ENCODE measurements at places on chromosomes 5 and 9.

DNA sequence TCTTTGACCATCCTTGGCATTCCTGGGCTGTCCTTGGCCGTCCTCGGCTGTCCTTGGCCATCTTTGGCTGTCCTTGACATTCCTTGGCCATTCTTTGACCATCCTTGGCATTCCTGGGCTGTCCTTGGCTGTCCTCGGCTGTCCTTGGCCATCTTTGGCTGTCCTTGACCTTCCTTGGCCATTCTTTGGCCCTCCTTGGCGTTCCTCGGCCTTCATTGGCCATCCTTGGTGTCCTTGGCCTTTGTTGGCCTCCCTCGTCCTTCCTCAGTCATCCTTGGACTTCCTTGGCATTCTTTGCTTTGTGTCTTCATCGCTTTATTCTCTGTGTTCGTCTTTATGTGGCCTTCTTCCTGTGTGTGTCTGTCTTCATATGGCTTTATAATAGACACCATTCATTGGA is 20.7 kb downstream of the NDUFS6 start:
- DNase-seq: no peak

- DNase-seq: no peak
Observed at GRCh38 chr5:172534229-172535107, 80.1 kb upstream of the SH3PXD2B start.

DNA sequence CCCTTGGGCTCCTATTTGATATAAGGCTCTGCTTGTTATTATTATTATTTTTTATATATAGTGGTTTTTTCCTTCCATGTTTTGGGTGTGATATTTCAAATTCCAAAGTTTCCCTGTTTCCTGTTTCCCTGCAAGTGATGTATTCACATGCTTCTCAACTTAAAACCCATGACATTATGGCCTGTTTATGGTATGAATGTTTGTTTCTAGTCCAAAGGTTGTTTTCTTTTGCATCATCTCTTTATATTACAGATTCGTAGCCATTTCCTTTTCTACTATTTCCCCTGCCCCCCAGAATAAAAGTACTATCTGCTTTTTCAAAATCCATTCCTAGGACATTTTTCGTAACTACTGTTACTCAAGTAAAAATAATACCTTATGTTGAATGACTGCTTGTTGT is 7.5 kb downstream of the SEMA6A start:
- DNase-seq: no peak

DNA sequence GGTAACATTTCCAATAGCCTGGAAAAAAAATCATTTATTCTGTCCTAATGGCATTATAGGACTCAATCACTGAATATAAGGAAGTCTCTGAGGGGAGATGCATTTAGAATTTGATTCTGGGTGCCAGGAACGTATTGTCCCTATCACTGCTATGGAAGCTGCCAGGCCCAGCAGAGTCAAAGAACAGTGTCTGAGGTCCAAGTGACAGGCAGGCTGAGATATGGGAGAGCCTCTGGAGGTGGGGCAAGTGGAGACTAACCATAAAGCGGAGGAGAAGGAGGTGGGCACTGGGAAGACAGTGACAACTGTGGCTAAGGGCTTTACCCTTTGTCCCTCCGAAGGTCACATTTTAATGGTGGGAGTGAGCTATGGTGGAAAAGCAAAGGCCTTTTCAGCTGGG is 505.5 kb downstream of the CTNND2 start:
- no peak for DNase-seq

- no peak for DNase-seq
Observed at GRCh38 chr5:1748845-1749244, 50.8 kb downstream of the MRPL36 start.

- no peak for DNase-seq
Observed at GRCh38 chr5:63564789-63565188, 397.5 kb downstream of the HTR1A start.

DNA sequence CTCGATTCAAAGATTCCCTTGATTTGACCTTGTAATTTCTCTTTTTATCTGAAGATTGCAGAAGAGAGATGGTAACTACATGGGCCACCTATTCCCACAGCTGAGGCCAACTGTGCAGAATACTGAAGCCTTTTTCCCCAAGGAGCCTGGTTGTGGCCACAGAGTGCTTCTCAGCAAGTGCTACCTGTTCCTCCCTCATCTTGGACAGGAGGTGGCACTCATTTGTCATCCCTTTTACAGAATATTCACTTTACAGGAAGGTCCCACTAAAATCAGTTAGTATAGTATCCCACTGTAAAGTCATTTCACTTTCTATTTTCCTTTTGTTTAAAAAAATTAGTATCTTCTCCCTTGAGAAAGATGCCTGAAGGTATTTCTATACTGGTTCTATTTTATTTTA is 346.4 kb downstream of the ARL15 start:
- DNase-seq: no peak

DNA sequence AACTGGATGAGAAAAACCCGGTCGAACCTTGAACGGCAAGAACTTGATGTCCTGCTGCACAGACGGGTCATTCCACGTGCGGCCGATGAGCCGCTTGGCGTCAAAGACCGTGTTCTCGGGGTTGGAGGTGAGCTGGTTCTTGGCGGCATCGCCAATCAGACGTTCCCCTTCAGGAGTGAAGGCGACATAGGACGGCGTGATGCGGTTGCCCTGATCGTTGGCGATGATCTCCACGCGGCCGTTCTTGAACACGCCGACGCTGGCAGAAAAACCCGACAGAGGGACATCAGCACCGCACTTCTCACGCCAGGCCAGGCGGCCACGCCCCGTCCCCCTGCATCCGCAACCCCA is 519 bp downstream of the HSPA5 start:
- DNase-seq: peak; percentile 54

DNA sequence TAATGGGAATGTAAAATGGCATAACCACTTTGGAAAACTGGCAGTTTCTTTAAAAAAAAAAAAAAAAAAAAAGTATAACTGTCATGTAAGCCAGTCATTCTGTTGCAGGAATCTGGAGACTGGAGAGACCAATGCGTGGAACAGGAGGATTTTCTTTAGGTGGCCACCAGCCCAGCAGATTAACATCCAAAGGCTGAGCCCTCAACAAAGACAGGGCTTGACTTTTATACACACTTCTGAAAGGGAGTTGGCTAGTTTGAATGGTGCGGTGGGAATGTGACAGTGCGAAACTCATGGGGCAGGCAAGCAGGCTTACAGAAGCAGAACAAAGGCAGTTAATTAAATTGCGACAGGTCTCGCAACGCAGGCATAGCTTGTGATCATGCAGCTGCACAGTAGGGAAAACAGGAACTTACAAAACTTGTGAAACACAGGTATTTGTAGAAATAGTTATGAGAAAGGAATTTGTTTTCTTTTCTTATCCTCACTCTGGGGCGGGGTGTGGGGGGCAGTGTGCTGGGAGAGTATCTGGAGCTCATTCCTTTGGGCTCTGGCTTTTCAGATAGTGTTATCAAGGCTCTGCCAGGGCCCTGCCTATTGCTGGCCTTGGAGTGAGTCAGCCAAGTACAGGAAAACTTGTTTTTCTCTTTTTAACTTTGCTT is 12.0 kb downstream of the UIMC1 start:
- no peak for DNase-seq

Measured in right lobe of liver (tissue), 6 donors.